ENCODE measurements at places on chromosomes 6 and 20. TPM values are rescaled to one million over a fixed set of nuclear protein-coding genes. Genes with fewer than 3 reads are reported as not detected.

CST8 gene
- total RNA-seq, result not detected

TXLNB gene
- total RNA-seq, result 0.61 TPM

DDR1 gene
- total RNA-seq, result 82.1 TPM

E2F1 gene
- total RNA-seq, result 2.3 TPM

TBC1D32 gene
- total RNA-seq, result 3.0 TPM

OR11A1 gene
- total RNA-seq, result not detected

PTCRA gene
- not detected for total RNA-seq

SSTR4 gene
- total RNA-seq, result not detected

- no peak for DNase-seq
Measured at GRCh38 chr6:156720691-156721685, 56.2 kb upstream of the ARID1B start.

- no peak for DNase-seq
Measured at GRCh38 chr20:44725837-44726236, 10.7 kb downstream of the CCN5 start.

DNA sequence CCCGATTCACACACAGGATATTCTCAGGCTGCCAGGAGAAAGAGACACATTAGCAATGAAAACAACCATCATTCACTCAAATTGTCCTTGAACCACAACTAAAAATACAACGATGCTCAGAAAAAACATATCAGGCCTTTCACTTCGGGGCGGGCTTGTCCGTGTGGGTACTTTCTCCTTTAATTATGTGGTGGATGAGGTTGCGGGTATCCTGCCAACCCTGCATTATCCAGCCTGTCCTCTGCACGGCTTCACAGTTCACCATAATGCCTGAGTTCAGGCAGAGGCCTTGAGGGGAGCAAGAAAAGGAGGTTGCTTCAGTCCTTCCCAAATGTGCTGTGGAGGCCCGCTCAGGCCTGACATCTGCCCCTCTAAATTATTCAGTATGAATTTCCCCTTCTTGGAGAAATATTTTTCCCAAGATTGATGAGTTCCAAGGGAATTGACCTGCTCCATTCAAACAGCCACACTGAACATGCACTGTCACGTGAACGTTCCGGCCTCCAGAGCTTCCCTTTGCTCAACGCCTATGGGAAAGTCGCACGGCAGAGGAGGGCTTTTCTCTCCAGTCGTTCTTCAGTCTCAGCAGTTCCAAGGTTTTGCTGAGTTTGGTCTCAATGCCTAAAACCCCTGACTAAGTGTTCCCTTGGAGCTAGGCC, 70.3 kb downstream of the MYLK4 start:
- DNase-seq, result no peak

DNA sequence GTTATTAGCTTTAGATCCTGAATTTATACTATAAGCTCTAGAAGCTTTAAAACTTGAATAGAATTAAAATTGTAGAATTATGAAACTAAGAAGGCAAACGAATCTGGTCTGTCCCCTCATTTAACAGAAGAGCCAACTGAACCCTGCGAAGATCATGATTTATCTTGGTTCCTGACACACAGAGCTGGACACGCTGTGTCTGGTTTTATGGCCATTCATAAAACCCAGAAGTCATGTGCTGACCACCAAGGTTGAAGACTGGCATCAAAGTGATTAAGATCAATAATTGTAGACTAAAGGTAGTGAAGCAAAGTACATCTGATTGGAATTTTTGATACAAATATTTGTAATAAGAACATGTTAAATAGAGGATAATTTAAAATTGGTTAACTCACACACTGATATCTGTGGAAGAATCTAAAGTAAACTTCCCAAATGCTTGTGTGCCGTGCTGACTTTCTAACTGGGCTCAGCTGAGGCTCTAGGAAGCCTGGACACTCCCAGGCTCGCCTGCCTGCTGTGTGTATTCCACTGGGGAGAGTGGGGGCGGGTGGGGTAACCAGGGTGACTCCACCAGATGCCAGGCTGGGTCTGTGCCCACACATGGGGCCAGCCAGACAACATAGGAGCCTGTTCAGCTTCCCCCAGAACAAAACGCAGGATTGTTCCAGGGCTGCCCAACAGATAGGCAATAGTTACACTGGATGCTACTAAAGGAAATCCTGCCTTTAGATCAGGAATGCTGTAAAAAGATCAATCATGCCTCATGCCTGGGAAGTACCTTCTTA, 42.1 kb upstream of the SLC22A3 start:
- DNase-seq, result no peak

DNA sequence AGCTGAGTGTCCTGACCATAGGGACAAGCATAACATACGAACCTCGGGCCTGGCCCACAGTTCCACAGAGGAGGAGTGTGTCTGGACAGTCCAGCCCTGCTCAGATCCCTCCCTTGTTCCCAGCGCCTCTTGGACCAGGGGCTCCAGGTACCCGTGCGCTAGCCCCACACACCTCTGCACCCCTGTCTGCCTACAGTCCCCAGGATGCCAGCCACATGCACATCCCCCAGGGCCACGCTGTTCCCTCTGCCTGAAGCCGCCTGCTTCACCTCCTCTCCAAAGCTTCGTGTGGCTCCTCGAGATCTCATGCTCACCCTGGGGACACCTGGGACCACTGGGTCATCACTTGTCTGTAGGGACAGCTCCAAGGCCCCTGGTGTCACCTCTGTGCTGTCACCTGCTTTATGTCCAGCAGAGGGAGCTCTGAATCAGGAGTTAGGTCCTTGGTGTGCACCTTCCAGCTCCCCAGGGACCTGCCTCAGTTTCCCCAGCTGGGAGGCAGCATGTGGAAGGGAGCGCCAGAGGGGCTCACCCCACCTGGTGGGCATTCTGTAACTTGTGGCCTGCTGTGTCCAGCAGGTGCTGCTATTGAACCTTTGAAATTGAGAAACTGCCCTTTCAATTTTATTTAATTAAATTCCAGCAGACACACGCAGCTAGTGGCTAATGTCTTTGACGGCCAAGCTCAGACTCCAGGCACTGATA, 7.3 kb upstream of the YTHDF1 start:
- no peak for DNase-seq

DNA sequence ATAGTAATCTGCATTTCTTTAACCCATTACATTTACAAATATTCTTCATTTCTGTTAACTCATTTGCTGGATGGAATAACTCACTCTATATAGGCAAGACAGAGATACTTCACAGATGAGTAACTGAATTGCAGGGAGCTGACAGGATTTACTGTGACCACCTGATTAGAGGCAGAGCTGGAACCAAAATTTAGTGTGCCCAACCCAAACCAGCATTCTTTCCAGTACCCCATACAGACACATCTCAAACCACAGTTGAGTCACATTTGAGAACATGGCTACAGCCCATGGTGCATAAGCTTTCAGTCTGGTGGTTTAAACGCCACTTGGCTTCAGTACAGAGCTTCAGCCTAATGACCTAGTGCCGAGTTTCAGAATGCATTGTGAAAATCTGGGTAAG, 138.4 kb upstream of the TENT5A start:
- DNase-seq, result no peak

DNA sequence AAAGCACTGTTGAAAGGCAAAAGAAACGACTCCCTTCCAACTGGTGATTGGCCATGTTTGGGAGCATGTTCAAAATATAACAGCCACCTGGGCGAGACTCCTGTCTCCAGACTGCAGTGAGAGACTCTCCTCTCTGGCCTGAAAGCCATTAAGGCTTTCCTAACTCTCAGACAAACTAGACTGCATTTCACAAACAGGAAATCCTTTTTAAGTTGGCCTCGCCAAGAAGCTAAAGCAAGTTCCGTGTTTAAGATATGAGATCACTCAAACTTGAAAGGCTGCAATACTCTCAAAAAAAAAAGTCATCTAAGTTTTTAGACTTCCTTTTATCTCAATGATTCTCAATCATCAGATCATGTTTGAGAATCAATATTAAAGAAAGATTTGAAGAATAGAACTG, 117.0 kb downstream of the TFAP2A start:
- DNase-seq, result no peak

- peak; percentile 45 for DNase-seq
Measured at GRCh38 chr20:59421920-59422637, 121.7 kb downstream of the EDN3 start.

GRCh38 chr6:34315780-34316179, 67.0 kb upstream of the SMIM29 start:
- DNase-seq, result no peak

- DNase-seq, result no peak
Measured at GRCh38 chr6:77466451-77467437, 3.5 kb upstream of the HTR1B start.

GRCh38 chr20:1537731-1538058, 19.8 kb downstream of the SIRPD start:
- no peak for DNase-seq

DNA sequence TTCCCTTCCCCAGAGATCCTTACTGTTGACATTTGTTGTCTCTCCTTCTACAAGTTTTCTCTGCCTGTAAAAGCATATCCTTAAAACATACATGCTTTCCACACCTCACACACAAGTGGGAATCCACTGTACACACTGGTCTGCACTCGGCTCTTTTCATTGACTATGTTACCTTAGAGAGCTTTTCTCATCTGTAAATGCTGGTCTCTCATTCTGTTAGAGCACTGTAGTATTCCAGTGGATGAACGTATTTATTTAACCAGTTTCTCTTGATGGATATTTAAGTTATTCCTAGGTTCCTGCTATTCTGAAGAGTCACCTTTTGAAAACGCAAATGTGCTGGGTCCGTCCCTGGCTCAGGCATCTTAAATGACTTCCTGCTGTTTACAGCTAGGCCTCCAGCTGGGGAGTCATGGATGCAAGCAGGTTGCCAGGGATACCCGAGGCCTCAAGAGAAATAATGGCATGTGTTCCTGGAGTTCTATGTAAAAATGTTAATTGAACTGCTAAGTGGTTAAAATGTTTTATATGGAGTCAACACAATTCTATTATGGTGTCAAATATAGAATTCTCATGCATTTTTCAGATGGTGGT, 61.1 kb upstream of the TGM3 start:
- no peak for DNase-seq

DNA sequence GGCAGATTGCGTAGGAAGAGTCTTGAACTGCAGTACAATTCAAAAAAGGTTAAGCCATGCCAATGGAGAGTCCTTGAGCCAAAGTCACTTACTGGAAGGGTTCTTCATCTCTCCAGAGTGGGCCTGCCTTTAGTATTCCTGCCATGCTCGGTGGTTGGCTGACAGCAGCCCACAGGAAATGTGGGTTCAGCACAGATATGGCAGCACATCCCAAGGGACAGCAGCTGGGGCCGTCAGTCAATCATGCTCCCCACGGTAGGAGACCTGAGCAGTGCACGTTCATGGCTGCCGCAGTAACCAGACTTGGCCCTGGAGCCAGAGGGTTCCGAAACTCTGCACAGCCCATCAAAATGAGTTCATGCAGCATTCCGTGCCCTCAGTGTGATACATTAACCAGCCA, 63.6 kb upstream of the SIRPA start:
- DNase-seq, result no peak

- DNase-seq, result no peak
Measured at GRCh38 chr20:49420811-49421295, 61.6 kb downstream of the KCNB1 start.

DNA sequence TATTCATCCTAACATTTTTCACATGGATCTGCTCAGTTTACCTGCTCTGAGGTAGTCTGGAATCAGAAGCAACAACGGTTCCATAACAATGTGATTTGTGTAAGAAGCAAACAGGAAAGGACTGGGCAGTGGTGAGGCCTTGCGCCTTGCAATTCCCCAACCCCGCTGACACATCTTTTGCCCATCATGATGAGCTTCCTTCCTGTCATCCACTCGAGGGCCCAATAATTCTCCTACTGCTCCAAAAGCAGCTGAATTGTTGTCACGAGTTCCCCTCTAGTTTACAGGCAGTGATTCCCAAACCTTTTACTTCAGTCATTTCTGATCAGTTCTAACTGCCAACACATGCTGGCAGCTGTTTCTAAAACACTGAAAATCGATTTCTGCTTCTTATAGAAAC, 22.9 kb downstream of the STX7 start:
- no peak for DNase-seq

DNA sequence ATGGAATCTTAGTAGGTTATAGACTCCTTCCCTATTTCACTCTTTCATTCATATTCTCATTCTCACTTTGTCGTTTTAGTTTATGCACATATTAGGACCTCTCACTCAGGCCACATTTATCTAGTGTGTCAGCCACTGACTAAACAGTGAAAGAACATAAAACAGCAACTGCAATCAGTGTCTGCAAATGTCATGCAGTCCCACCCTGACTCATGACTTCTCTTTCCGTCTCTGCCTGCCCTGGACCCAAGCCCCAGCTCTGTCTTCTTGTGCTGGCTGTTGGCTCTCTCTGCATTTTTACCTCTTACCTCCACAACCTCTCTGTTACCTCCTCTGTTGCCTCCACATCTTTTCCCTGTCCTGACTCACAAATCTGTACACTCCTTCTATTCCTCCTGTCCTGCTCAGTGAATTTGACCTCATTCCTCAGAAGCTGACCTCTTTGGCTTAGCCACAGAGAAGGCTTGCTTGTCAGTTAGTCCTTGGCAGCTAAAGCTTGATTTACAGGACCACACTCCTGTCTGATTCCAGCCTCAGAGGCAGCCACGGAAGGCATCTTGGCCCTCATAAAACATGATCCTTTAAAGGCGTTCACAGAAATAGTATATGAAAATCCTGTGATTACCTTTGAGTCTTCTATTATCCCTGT, 247.6 kb downstream of the PKHD1 start:
- no peak for DNase-seq

DNA sequence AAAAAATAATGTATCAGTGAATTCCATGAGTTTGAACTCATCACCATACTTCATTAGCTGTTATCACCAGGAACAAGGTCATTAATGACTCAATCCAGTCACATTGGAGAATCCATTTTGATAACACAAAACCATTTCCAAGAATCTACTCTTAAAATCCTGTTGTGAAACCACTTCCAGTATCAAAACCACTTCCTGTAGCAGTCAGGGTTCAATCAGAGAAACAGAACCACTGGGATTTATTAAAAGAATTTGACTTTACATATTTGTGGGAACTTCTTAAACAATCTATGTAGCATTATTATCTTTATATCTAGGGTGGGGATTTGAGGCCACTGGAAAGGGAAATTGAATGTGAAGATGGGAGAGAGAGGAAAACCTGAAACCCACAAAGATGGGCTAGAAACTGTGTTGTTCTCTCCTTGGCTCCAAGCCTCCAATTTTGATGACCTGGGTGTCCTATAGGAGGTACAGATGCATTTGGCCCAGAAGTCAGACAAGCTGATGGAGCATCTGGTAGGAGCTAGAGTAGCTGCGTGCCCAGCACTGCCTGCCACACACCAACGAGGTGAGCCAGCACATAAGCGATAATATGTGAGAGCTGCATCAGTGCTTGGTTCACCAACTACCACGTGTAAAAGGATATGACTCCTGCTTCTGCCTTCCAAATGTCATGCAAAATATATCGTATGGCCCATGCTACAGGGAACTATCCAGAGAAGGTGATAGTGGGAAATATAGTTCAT, 117.0 kb downstream of the TMEM200A start:
- no peak for DNase-seq

DNA sequence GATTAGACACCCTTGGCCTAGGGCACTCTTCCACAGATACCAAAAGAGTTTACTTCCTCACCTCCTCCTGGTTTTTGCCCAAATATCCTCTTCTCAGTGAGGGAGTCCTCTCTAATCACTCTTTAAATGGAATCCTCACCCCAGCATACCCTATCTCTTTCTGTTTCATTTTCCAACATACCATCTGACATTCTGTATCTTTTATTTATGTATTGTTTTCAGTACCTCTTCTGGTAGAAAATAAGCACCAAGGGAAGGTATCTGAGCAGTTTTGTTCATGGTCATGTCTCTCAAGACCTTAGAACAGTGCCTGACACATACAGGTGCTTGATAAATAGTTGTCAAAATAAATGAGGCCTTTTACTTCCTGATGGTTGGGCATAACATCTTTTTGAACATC, 55.1 kb downstream of the KIAA0408 start:
- DNase-seq, result no peak

Measured in mesenteric fat pad (tissue), 1 donor.